ENCODE measurements at places on chromosomes 6 and 20.

- H3K27ac ChIP-seq, result no peak overlapping the region
- no peaks in the 10 kb centered on the region for H3K4me1 ChIP-seq
- peaks cover 5% of the 10 kb centered on the region for H3K27me3 ChIP-seq
- no peaks in the 10 kb centered on the region for H3K36me3 ChIP-seq
- no peak for DNase-seq
- H3K4me3 ChIP-seq, result no peak overlapping the region
Observed at GRCh38 chr6:1091900-1092299, 220.0 kb upstream of the FOXQ1 start.

DNA sequence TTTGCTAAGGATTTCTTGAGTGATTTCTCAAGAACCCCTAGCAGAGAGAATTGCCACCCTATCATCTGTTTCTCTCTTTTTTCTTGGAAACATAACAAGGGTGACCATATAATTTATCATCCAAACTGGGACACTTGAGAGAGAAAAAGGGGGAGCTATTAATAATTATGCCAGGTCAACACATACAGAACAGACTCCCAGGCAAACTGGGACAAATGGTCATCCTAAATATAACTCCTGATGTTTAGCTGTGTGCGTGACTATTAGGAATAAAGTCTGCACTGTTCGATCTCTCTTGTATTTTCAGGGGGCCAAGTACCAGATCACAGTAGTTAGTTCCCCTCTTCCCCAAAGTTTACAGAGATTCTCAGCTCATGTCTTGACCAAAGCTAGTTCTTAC is 11.7 kb upstream of the HS3ST5 start:
- no peak for DNase-seq
- no peaks in the 10 kb centered on the region for H3K36me3 ChIP-seq
- H3K27ac ChIP-seq, result no peak overlapping the region
- H3K4me3 ChIP-seq, result no peak overlapping the region
- no peaks in the 10 kb centered on the region for H3K27me3 ChIP-seq

GRCh38 chr6:18314317-18314997 is 50.1 kb upstream of the DEK start:
- DNase-seq, result no peak
- no peak overlapping the region for H3K4me3 ChIP-seq
- H3K27me3 ChIP-seq, result peaks cover 4% of the 10 kb centered on the region
- no peaks in the 10 kb centered on the region for H3K4me1 ChIP-seq

GRCh38 chr6:158805698-158806377 is 13.3 kb downstream of the EZR start:
- H3K36me3 ChIP-seq, result peaks cover 67% of the 10 kb centered on the region
- H3K4me1 ChIP-seq, result peaks cover 87% of the 10 kb centered on the region
- H3K27me3 ChIP-seq, result no peaks in the 10 kb centered on the region
- H3K27ac ChIP-seq, result peak overlapping the region; percentile 40
- H3K4me3 ChIP-seq, result no peak overlapping the region
- no peak for DNase-seq

DNA sequence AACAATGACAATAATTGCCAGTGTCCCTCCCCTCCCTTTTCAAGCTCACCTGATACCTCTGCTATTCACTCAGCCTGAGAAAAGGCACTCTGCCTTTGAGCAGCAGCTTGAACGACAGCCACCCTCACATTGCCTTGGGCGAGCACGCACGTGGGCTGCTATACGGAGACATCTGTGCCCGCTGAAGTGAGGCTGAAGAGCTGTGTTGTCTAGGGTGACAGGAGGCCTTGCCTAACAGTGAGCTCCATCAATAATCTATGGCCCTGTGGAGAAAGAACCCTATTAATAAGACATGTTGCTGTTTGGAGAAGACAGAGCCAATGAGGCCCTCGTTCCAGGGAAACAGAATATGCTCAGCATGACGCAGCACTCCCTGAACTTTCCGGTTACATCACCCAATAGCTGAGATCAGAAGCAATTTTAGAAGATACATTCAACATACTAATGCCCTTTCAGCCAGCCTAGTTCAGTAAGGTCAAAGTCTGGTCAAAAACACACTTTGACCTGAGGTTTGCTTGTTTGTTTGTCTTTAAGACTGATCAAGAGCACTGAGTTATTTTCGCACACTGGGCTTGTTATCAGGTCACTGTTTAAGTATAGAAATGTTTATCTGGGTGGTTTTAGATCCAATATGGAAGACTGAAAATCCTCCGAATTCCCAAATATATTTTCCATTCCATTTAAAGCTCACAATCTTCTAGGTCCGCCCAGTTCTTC is 30.6 kb downstream of the RBM24 start:
- no peak overlapping the region for H3K4me3 ChIP-seq
- H3K4me1 ChIP-seq, result no peaks in the 10 kb centered on the region
- no peaks in the 10 kb centered on the region for H3K36me3 ChIP-seq
- no peak overlapping the region for H3K27ac ChIP-seq

GRCh38 chr6:44094403-44095242 is 32.6 kb downstream of the MRPL14 start:
- DNase-seq, result no peak
- H3K27me3 ChIP-seq, result no peaks in the 10 kb centered on the region
- H3K4me3 ChIP-seq, result no peak overlapping the region

DNA sequence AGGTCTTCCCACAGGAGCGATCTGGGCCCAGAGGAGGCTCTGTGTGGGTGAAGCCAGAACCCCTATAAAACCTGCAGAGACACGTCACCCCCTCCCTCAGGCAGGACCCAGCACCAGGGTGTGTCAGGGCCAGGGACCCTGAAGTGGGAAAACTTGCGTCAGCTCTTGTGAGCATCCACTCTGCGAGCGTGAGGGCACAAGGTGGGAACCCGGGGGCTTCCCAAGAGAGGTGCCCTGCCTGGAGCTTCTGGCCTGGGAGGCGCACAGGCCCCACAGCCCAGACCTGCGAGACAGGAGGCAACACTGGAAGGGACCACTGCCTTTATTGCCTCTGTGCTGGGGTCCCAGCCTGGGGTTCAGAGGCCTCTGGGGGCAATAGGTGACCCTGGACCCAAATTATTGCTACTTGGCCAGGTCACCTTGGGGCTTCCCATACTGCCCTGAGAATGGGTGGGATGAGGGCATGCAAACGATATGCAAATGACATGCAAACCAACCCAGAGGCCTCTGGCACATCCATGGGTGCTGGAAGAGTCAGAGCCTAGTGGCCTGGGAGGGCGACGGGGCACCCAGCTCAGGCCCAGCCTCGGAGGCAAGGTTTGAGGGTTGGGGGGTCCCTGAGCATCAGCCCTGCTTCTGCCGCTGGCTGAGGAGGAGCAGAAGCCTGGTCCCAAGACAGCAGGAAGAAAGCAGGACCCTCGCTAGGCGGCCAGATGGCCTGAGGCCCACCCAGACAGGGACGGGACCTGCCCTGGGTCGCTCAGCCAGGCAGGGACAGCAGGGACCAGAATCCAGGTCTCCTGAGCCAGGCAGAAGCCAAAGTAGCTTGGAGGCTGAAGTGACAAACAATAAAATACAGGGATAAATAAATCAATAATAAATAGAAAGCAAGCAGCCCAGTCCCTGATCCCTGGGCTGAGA is 5.1 kb upstream of the C20orf144 start:
- H3K36me3 ChIP-seq, result peaks cover 8% of the 10 kb centered on the region
- no peaks in the 10 kb centered on the region for H3K4me1 ChIP-seq
- DNase-seq, result no peak
- no peak overlapping the region for H3K27ac ChIP-seq
- no peak overlapping the region for H3K4me3 ChIP-seq
- no peaks in the 10 kb centered on the region for H3K27me3 ChIP-seq
